ENCODE measurements at places on chromosomes 4 and X. TPM values are rescaled to one million over a fixed set of nuclear protein-coding genes. Genes with fewer than 3 reads are reported as not detected.

- DNase-seq = peak; percentile 7
Observed at GRCh38 chrX:28321286-28321685, 266.0 kb upstream of the IL1RAPL1 start.

GRCh38 chr4:139316733-139317132 lies 14.5 kb upstream of the NDUFC1 start:
- DNase-seq = no peak

GRCh38 chr4:54940996-54941865 lies 184.2 kb downstream of the KDR start:
- DNase-seq = peak; percentile 41

Gene CTAG1B
- not detected for polyA plus RNA-seq

Gene SCD5
- polyA plus RNA-seq = 9.6 TPM

Gene GPR101
- not detected for polyA plus RNA-seq

Data from muscle of leg (tissue), 16 donors.